ENCODE measurements at places on chromosomes 12 and 14. TPM values are rescaled to one million over a fixed set of nuclear protein-coding genes. Genes with fewer than 3 reads are reported as not detected.

ESR2 gene
- 1.6 TPM for polyA plus RNA-seq

MAP4K5 gene
- polyA plus RNA-seq: 62.3 TPM

PRICKLE1 gene
- polyA plus RNA-seq: 47.8 TPM

PAPLN gene
- 22.9 TPM for polyA plus RNA-seq

MYF6 gene
- polyA plus RNA-seq: 0.13 TPM

AMIGO2 gene
- 37.5 TPM for polyA plus RNA-seq

LRRC43 gene
- polyA plus RNA-seq: 8.0 TPM

AVPR1A gene
- 3.6 TPM for polyA plus RNA-seq

ZNF385A gene
- polyA plus RNA-seq: 16.2 TPM

VRTN gene
- not detected for polyA plus RNA-seq

MDM1 gene
- 41.0 TPM for polyA plus RNA-seq

CACNA1C gene
- 6.4 TPM for polyA plus RNA-seq

CALCOCO1 gene
- 148 TPM for polyA plus RNA-seq

FBXO34 gene
- polyA plus RNA-seq: 35.4 TPM

TAC3 gene
- polyA plus RNA-seq: 0.92 TPM

TBX3 gene
- 94.4 TPM for polyA plus RNA-seq

FLVCR2 gene
- 6.2 TPM for polyA plus RNA-seq

All from left renal cortex interstitium (tissue), 4 donors.